NCI-H226 (cell line): ENCODE measurements at places on chromosomes 1 and 21.

- DNase-seq: no peak
Measured at GRCh38 chr21:21290751-21291150, 292.5 kb downstream of the NCAM2 start.

- peak; percentile 84 for DNase-seq
Measured at GRCh38 chr1:87794788-87795614, 466.3 kb downstream of the LMO4 start.

- DNase-seq: no peak
Measured at GRCh38 chr1:30123896-30124295, 599.5 kb downstream of the MATN1 start.

DNA sequence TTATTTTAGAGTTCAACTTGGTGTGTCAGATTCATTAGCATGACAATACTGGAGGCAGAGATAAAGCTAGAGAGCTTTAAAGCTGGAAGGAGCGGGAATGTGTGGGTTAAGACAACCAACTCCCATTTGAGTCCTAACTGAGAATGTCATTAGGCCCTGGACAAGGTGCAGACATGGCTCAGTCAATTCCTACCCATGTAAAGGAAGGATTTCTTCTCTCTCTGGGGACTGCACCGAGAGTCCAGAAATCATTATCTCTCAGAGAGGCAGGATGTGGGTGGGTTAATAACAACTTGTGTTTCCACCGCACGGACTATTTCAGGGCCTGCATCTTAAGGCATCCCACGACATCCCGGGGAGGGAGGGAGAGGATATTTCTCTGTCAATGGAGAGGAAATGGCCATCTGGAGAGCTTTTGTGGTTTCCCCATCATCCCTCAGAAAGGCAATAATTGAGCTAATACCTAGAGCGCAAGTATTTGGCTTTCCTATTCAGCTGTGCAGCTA, 46.7 kb upstream of the SARS1 start:
- no peak for DNase-seq
